GM12878 (cell line): ENCODE measurements at places on chromosomes 2 and 18. TPM values are rescaled to one million over a fixed set of nuclear protein-coding genes. Genes with fewer than 3 reads are reported as not detected.

ANKRD29 gene
- 1.4 and 1.7 TPM in 2 replicates for total RNA-seq

GRCh38 chr18:7684966-7685365 lies 117.8 kb downstream of the PTPRM start:
- no peak for DNase-seq
- H3K4me3 ChIP-seq = no peak overlapping the region
- H3K27me3 ChIP-seq = no peaks in the 10 kb centered on the region
- no peak overlapping the region for H3K27ac ChIP-seq
- H3K4me1 ChIP-seq = no peaks in the 10 kb centered on the region

CNTNAP5 gene
- not detected in 2 replicates for total RNA-seq

- no peak overlapping the region for H3K27ac ChIP-seq
- peaks cover 37% of the 10 kb centered on the region for H3K4me1 ChIP-seq
- no peak overlapping the region for H3K4me3 ChIP-seq
- H3K36me3 ChIP-seq = peaks cover 7% of the 10 kb centered on the region
- DNase-seq = no peak
Measured at GRCh38 chr2:61436092-61436491, 34.8 kb downstream of the USP34 start.

MOGAT1 gene
- not detected in 2 replicates for total RNA-seq

DNA sequence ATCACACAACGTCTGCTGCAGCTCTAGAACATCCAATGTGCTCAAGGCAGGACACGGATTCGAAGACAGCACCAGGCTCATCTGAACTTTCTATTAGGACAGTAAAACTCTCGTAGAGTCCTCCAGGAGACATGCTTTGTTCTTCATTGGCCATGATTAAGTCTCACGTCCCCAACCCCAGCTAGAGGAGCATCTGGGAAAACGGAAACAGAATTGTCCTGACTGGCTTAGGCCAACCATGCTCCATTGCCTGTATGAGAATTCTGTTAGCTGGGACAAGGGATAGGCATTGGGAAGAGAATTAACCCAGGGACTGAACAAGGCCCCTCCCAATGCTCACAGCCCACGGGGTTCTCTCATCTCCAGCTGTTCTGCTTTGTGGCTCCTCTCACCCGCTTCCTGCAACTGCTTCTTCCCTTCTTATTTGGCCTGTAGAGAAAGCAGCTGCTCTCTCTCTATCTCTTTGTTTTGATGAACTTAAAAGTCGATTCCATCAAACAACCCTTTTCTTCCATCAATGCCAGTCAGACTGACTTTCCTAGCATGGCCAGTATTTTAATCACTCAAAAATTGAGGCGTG lies 75.6 kb downstream of the C1QL2 start:
- H3K4me3 ChIP-seq = no peak overlapping the region
- H3K27ac ChIP-seq = no peak overlapping the region
- H3K4me1 ChIP-seq = no peaks in the 10 kb centered on the region
- no peaks in the 10 kb centered on the region for H3K36me3 ChIP-seq

DNA sequence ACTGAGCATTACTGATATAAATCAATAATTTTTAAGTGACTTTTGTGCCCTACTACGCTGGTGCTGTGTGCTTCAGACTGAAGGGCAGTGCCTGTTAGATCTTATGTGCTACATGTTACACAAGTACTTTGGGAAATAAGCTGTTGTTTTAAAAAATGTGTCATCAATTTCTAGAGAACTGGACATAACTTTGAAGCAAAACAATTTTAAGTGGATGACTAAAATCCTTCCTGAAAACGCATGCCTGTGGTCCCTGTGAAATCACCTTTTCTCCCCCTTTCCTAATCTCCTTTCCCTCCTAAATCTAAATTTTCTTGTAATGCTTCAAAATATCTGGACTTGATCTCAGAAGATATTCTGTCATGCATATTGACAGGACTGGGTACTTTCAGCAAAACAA lies 7.1 kb upstream of the IL1RL1 start:
- H3K4me1 ChIP-seq = no peaks in the 10 kb centered on the region
- DNase-seq = no peak
- H3K36me3 ChIP-seq = no peaks in the 10 kb centered on the region
- H3K4me3 ChIP-seq = no peak overlapping the region
- H3K27ac ChIP-seq = no peak overlapping the region
- no peaks in the 10 kb centered on the region for H3K27me3 ChIP-seq

HOXD12 gene
- not detected in 2 replicates for total RNA-seq

DNA sequence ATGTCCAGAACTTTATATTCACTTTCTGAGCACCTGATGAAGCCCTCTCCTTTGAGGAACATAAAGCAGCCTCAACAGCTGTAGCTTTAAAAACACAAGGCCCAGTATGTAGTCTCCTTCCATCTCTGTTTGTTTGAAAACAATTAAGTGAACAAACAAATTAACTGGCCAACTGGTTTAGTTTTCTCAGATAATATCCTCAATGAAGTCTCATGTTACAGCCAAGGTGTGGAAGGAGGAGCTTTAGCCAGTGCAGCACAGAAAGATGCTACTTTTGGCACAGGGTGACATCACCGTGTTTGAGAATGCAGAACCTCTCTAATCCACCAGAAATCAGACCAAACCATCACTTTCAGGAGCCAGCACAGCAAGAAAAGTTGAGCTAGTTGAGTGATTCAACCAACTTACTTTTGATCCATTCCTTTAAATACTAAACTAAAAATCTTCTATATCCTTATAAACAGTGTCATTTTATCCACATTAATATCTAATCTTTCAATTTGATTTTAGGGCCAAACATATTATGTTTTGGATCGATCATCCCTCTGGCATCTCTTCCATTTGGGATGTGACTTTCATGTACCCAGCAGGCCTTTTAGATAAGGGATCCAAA lies 488.7 kb downstream of the ARHGAP15 start:
- no peak overlapping the region for H3K27ac ChIP-seq
- no peak overlapping the region for H3K4me3 ChIP-seq
- DNase-seq = no peak

GALNT5 gene
- 0.05 and 0.08 TPM in 2 replicates for total RNA-seq

- H3K36me3 ChIP-seq = no peaks in the 10 kb centered on the region
- no peak overlapping the region for H3K4me3 ChIP-seq
- H3K27ac ChIP-seq = no peak overlapping the region
- no peaks in the 10 kb centered on the region for H3K4me1 ChIP-seq
- no peaks in the 10 kb centered on the region; the same call in 1 of the 2 replicates for H3K27me3 ChIP-seq
- DNase-seq = no peak
Measured at GRCh38 chr2:108912629-108912902, 76.5 kb downstream of the EDAR start.
